Testis (tissue), 5 donors: ENCODE measurements at places on chromosomes 12 and 14. TPM values are rescaled to one million over a fixed set of nuclear protein-coding genes. Genes with fewer than 3 reads are reported as not detected.

The MANSC1 gene
- 24.0 TPM for total RNA-seq

The FICD gene
- 10.0 TPM for total RNA-seq

The CLEC1B gene
- 1.7 TPM for total RNA-seq

DNA sequence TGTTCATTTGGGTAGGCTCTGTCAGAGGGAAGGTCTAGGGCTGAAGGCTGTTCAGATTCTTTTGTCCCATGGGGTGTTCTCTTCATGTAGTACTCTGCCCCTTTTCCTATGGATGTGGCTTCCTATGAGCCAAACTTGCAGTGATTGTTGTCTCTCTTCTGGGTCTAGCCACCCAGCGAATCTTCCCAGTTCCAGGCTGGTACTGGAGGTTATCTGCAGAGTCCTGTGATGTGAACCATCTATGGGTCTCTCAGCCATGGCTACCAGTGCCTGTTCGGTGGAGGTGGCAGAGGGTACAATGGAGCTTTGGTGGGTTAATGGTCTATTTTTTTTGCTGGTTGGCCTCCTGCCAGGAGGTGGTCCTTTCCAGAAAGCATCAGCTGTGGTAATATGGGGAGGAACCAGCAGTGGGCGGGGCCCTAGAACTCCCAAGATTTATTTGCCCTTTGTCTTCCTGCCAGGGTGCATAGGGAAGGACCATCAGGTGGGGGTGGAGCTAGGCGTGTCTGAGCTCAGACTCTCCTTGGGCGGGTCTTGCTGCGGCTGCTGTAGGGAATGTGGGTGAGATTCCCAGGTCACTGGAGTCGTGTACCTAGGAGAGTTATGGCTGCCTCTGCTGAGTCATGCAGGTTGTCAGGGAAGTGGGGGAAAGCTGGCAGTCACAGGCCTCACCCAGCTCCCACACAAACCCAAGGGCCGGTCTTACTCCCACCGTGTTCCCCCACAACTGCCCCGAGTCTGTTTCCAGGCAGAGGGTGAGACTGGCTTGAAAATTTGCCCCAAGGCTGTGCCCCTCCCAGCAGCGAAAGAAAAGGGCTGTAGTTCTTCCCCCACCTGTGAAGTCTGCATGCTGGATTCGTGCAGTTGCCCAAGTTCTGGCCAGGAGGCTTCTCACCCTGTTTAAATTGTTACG lies 17.5 kb downstream of the MTRFR start:
- no peak for DNase-seq

DNA sequence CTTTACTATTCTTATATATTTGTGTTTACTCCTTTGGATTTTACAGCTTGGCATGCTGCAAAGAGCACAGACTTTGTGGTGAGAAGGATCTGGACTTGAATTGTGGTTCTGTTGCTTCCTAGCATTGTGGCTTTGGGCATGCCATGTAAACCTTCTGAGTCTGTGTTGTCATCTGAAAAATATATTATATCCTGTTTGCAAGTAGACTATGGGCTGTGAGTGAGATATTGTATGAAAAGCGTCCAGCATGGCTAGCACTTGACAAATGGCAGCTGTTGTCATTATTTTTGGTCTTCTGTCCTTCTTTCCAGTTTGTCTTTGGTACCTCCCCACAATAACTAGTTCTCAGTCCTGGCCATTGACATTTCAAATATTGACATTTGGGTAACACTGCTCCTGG lies 61.8 kb upstream of the DACT1 start:
- DNase-seq: no peak

DNA sequence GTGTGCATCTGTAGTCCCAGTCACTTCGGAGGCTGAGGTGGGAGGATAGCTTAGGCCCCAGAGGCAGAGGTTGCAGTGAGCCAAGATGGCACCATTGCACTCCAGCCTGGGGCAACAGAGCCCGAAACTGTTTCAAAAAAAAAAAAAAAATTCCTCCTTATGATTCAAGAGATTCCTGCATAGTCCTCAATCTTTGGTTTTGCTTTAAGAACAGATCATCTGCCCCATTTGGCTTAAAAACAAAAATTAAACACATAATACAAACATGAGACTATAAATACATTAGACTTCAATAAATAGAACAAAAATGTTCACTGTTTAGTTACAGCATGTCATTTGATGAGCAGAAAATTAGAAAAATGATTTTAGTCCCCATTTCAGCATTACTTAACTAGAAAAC lies 131.2 kb downstream of the PAWR start:
- DNase-seq: no peak

DNA sequence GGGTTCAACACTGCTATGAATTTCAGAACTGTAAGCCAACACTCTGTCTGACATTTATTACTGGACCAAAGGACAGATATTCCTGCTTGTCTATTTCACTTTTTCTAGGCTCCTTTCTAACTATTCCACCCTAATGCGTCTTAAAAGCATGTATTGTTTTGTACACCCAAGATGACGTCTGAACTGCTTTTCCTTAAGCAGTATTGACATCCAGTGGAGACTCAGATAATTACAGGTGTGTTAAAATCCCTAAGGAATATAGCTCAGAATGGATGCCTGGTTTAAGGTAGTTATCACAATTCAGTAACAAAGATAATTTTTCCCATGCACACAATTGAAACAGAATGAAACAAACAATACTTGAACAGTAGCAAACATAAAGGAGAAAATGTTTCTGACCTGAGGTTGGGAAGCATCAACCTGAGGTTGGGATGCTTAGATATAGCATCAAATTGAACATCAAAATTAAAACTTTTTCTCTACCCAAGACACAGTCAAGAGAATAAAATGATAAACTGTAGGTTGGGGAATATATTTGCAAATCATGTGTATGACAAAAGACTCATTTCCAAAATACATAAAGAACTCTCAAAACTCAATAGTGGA lies 93.7 kb upstream of the PTPRR start:
- no peak for DNase-seq

- no peak for DNase-seq
Observed at GRCh38 chr12:99611117-99611516, 36.4 kb upstream of the GARIN6 start.

- no peak for DNase-seq
Observed at GRCh38 chr14:105018414-105018813, 2.5 kb downstream of the CDCA4 start.

GRCh38 chr12:97482143-97482693 lies 19.6 kb downstream of the RMST start:
- DNase-seq: no peak

GRCh38 chr12:81147292-81147919 lies 69.5 kb downstream of the ACSS3 start:
- DNase-seq: no peak
